ENCODE measurements at places on chromosomes 4 and X.

DNA sequence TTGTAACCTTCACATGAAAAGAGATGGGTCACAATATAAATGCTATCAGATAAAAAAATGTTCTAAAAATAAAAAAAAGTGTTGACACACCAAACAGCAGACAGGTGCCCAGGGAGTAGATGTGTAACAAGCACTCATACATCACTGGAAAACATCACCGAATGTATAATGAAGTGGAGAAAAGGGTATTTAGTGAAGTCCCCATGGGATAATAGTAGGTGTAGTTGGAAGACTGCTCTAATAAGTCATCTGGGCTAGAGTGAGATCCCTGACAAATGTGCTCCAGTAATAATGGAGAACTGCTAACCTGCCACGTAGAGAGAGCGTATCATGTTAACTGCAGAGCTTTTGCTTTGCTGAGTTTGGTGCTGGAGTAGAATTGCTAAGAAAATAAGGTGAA, 152.0 kb downstream of the GRIA2 start:
- DNase-seq: no peak

- no peak for DNase-seq
Observed at GRCh38 chrX:111168314-111168713, 72.3 kb downstream of the PAK3 start.

- DNase-seq: no peak
Observed at GRCh38 chr4:22048323-22048722, 99.8 kb upstream of the KCNIP4 start.

- DNase-seq: no peak
Observed at GRCh38 chrX:81392396-81392795, 190.5 kb downstream of the SH3BGRL start.

DNA sequence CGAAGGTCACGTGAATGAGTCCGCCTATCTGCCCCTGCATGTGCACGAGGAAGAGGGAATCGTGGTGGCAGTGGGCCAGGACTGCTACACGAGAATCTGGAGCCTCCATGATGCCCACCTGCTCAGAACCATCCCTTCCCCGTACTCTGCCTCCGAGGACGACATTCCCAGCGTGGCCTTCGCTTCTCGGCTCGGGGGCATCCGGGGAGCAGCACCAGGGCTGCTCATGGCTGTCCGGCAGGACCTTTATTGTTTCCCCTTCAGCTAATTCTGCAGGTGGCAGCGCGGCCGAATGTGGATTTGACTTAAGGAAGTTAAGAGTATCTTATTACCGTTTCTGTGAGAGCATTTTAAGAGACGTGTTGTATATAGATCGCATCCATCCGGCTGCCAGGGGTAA, 1.2 kb downstream of the DCAF4L1 start:
- no peak for DNase-seq

Measured in stimulated activated CD4-positive, alpha-beta T cell treated with anti-CD3 and anti-CD28 coated beads, TNF-alpha, amount 100 ng/mL, for 1 hour (primary cell).